ENCODE measurements at places on chromosomes 4 and X. TPM values are rescaled to one million over a fixed set of nuclear protein-coding genes. Genes with fewer than 3 reads are reported as not detected.

GRCh38 chr4:88908003-88908402, 149.0 kb downstream of the FAM13A start:
- no peak for DNase-seq

DNA sequence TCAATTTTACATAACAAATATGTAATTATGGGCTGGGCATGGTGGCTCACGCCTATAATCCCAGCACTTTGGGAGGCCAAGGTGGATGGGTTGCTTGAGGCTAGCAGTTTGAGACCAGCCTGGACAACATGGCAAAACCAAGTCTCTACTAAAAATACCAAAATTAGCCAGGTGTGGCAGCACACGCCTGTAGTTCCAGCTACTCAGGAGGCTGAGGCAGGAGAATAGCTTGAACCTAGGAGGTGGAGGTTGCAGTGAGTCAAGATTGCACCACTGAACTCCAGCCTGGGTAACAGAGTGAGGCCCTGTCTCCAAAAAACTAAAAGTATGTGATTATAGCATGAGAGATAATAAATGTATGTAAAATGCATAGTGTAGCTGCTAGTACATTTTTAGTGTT, 229.0 kb downstream of the PPARGC1A start:
- DNase-seq = no peak

The TASL gene
- 0.64 TPM for total RNA-seq

DNA sequence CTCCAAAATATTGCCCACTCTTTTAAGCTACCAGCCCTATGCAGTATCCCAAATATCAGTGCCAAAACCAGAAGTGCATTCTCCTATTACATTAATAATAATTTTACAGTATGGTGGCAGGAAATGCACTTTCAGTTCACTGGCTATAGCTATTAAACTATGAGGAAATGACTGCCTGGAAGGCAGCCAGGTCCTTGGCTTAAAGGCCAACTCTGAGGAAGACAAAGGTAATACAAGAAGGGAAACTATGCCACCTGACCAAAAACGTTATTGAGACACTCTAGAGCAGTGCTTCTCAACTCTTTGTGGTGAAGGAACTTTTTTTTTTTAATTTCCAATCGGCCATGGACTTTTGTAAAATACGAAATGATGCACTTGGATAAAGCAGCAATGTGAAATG, 133.6 kb upstream of the VAMP7 start:
- no peak for DNase-seq

GRCh38 chr4:176270669-176271068, 1.6 kb upstream of the ASB5 start:
- DNase-seq = no peak

The ARMCX4 gene
- total RNA-seq = 6.1 TPM

DNA sequence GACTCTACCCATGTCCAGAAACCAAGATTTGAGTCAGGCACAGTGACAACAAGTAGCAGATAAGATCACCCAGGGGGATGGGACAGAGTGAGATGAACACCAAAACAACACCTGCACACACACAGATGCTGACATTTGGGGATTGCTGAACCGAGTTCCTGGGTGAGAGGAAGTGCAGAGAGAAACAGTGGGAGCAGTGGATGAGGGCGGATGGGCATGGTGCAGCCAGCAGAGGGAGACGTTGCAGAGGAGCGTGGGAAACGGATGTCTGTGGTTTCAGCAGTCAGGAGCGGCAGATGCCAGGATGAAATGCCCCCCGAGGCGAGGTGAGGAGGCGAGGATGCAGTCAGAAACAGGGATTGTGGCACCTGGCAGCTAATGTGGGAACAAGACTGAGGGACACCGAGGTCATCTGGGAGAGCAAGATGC, 78.6 kb upstream of the STS start:
- no peak for DNase-seq

- DNase-seq = no peak
These were observed 45.8 kb downstream of the MGARP start for GRCh38 chr4:139234253-139234652.

Measured in lower leg skin (tissue), 4 donors.